ENCODE measurements at places on chromosomes 2 and 18.
A peak's percentile ranks its signal among the peaks of the same experiment; 100 is the strongest.

GRCh38 chr18:29749704-29750103, 1292.8 kb downstream of the DSC3 start:
- DNase-seq = no peak

DNA sequence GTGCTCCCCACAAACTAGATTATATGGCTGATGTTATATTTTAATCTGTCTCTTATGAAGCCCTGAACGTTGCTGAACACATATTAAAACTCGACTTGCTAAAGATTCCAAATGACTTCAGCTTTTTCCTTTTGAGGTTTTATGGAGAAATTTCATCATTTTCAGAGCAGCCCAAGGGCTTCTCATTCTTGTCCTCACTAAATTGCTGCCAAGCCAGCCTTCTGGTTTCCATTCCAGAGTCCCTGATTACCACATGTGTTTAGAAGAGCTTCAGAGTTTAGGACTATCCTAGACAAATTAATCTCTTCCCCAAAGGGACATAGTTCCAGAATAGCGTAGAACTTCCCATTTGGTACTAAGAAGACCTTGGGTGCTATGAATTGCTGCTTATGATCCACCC, 77.8 kb upstream of the CCDC195 start:
- no peak for DNase-seq

GRCh38 chr2:127098711-127099110, 8.2 kb downstream of the BIN1 start:
- DNase-seq = no peak

DNA sequence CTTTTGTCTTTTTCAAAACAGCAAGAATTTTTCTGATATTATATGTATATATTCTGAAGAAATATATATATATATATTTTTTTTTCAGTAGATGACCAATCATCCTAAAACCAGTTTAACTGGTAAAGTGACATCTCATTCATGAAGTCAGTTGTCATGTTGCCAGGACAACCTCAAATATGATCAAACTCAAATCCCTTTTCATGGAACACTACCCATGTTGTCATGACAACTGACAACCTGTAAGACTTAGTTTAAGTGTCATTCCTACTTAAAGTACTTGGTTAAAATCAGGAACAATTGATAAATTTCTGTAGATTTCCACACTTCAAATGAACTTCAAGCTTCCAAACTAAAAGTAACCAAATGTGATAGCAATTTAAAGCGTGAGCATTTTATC, 101.8 kb upstream of the ERBB4 start:
- no peak for DNase-seq

- DNase-seq = no peak
These were observed 271.4 kb upstream of the SMIM21 start for GRCh38 chr18:75698861-75699260.

DNA sequence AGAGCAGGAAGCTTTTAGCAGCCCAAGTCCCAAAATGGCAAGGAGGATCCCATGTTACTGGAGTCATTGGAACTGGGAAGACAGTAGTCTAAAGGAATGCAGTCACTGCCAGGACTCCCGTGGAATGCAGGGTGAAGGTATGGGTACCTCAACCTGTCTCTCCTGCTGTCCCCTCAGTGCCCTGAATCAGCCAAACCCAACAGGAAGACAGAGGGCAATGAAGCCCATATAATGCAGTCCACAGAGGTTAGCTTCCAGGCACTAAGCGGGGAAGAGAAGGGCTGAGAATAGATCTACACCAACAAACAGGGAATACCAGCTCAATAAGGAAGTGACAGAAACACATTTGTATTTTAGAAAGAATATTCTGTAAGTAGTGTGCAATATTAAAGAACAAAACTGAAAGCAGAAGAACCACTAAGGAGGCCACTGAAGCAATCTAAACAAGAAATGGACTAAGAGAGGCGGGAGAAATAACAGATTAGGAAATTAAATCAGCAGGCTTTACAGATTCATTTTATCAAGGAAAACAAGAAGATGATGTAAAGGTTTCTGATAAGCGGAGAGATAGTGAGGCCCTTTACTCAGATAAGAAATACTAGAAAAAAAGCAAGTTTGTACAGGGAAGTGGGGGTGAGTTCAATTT, 8.3 kb downstream of the NEMP2 start:
- DNase-seq = no peak

DNA sequence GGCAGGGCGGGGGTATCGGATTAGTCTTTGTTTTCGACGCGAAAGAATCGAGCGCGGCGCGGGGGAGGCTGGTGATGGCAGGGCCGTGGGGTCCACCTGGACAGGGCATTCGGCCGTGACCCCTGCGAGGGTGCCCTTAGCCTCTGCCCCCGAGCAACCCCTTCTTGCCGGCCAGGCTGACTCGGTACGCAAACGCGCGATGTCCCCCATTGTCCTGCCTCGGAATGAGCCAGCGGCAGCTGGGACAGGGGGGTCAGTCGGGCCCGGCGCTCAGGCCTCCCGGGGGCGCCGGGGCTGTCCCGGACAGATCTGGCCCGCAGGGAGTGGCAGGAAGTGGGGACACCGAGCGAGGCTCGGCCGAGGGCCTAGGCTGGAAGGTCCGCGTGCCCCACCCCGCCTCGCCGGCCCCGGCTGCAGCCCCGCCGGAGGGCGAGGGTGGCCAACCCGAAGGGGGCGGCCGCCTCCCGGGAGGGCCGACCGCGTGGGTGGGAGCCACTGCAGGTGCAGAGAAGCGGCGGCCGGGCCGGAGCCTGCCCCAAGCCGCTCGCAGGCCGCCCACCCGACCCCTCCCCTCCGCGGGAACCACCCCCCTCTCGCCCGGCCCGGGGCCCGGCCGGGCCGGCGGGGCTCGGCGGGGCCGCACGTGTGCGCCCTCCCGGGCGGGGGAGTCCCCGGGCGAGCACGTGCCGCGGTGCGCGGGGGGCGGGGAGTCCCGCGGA, at the start of gene TET3:
TET3 (plus strand) TSS at position 708 of the 719 bp plus-strand sequence. CDS start 1,494 bp downstream, outside the sequence.
- no peak for DNase-seq

GRCh38 chr2:222916229-222917197, 55.7 kb downstream of the ACSL3 start:
- DNase-seq = no peak

- DNase-seq = peak; percentile 38
These were observed at the start of gene ST6GAL2 for GRCh38 chr2:106885971-106886915. ST6GAL2 (minus strand) TSS chr2:106886167; CDS start chr2:106843977, 42,190 bp downstream.

GRCh38 chr2:219104107-219105035, 43.6 kb upstream of the IHH start:
- no peak for DNase-seq

GRCh38 chr2:171419333-171419732, 14.5 kb downstream of the METTL8 start:
- DNase-seq = no peak

GRCh38 chr18:24238387-24238786, 99.5 kb downstream of the CABYR start:
- no peak for DNase-seq

GRCh38 chr2:120985174-120985996, 249.7 kb downstream of the GLI2 start:
- DNase-seq = no peak

DNA sequence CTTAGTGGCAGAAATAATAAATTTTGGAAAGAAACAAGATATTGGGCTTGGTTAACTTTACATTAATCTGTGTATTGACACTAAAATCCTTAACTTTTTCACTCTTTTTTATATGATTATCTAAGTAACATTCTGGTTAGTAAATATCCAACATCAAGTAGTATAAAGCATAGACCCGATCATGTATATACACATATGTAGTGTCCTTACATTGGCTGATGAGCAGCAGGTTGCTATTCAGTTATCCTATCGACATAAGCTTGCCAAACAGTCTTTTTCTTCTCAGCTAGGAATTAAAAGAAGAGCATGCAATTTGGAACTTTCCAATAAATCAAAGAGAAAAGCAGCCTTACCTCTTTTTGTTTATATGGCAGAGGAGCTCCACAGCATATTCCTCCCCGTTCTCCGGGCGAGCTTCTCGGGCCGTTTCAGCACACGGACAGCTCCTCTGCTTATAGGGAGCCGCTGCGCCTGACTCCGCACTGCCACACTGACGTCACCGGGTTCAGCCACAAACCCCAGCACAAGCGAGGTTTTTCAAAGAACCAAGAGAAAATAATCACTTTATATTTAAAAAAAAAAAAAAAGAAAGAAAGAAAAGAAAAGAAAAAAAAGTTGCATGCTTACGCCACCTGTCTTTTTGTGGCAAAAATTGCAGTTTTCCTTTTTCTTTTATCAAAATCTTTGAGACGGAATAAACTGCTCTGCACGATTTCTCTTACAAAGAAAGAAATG, at the start of gene SCG2:
SCG2 (minus strand) TSS at position 430 of the 735 bp plus-strand sequence. CDS start 3,079 bp downstream, outside the sequence.
- peak; percentile 16 for DNase-seq

DNA sequence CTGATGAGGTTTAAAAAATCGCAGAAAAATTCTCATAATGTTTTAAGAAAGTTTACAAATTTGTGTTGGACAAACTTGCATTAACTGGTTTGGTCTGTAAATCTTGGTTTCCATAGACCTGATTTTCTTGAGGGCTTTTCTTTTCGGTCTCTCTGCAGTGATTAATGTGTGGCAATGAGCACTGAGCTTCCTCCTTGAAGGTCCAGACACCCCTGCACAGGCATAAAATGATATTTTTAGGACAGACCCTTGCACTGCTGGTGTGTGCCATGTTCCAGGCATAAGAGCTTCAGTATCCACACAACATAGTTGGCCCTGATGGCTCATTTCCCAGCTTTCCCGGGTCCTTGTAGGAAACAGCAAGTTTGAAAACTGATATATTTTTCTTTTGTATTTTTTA, 33.7 kb downstream of the MRPL33 start:
- no peak for DNase-seq

DNA sequence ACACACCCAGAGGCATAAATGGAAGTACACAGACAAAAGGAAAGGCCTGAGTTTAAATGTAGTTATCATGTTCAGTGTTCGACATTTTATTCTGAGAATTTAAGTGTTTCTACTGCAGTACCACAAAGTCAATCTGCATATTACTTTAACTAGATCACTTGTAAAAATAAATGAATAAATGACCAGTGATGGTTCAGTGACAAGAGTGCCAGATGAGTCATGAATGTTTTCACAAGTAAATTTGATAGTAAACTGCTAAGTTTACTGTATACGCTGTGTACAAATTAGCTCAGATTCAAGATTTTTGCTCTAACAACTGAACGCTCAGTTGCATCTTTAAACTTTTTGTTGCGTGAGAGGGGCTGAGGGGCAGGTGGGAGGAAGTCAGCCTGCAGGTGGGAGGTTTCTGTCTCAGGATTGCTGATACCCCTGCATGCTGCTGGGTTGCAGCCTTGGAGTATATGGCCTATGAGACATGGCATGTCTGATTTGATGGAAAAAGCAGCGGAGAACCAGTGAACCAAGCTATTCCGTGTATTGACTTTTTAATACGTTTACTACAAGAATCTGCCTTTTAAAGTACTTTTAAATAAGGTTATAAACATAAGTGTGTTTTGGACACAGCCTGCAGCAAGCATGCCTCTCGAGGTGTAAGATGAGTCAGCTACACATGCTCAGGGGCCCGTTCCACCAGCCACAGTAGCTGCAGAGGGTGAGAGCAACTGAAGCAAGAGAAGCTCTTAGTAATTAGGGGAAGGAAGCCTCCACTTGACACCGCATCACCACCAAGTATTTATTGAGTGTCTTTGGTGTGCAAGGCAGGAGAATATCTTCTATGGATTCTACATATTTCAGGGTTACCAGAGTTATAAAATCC, 245.1 kb downstream of the NEDD4L start:
- no peak for DNase-seq

- DNase-seq = no peak
These were observed 304.7 kb downstream of the FBXO15 start for GRCh38 chr18:73842795-73843394.

DNA sequence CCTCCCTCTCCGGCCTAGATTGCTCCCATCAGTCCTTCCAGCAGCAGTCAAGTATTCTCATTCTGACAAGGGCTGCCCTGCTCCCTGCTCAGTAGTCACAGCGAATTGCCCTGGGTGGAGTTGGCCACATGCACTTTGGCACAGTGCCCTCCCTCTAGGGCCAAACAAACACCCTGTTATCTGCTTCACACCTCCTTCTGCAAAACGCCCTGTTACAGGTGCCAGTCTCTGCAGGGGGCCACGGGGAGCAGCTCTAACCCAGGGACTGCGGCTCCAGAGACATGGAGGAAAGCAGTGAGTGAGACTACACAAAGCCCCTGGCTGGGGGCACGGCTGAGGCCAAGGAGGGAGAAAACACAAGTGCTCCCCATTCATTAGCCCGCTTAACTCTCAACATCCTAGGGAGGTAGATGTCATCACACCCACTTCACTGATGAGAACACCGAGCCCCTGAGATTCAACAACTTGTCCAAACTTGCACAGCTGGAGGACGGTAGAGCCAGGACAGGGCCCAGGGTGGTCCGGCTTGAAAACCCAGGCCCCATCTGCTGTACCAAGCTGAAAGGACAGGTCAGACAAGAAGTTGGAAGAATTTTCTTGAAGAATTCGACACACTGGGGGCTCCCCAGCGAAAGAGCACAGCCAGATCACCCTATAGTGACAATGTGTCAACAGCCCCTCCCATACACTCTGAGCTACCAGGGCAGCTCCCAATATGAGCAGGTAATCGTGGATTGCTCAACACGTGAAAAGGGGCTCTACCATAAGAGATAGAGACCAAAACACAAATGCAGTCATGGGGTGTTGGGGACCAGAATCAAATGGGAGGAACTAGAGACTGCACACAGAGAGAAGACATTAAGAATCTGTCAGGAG, 8.7 kb upstream of the TFCP2L1 start:
- DNase-seq = no peak

GRCh38 chr18:10353791-10354190, 100.6 kb upstream of the APCDD1 start:
- no peak for DNase-seq

GRCh38 chr2:113720167-113720566, 36.3 kb downstream of the SLC35F5 start:
- DNase-seq = no peak

GRCh38 chr18:74473976-74474640, 17.0 kb upstream of the DIPK1C start:
- DNase-seq = no peak

DNA sequence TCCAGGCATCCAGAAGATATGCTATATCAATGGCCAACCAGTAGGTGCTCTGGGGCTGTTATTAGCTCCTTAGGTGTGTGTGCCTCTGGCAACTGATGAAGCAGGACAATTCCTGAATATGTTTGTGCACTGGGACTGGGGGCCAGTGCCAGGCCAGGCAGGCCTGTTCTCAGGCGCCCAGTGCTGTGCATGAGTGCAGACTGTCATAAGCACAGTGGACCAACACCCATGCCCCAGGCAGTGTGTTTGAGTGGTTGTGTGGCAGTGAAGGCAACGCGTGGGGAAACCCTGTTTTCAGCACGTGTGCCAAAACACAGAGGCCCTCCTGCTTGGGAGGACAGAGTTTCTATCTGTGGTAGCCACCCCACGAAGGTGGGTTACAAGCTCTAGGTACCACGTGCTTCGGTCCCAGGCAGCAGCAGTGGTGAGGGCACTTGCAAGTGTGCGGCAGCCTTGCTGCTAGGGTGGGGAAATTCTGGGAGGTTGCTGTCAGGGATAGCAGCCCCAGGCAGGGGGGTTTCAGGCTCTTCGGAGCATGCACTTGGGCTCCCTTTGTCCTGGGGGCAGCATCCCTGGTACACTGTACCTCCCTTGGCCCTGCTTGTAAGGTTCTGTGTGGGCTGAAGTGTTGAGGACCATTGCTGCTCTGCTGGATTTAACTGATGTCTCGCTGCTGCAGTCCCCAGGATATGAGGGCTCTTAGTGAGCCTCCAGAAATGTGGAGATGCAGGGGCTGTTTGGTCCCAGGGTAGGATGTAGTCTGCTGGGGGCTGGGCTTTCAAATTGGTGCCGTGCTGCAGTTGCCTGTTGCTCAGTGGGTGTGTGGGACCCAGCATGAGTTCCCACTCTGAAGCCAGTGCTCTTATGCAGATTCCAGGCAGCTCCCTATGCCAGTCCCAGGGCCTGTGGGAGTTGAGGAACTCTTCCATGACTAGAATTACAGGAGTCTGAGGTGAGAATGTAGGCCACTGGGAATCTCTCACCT, 280.9 kb downstream of the RPRM start:
- no peak for DNase-seq

GRCh38 chr2:182915369-182916326, 49.2 kb upstream of the FRZB start:
- DNase-seq = no peak

Data from hypothalamus (tissue), 51 donors.